Activated naive CD4-positive, alpha-beta T cell treated with anti-CD3 and anti-CD28 coated beads, Interleukin-2, amount 50 U/mL, for 72 hours (primary cell): ENCODE measurements at places on chromosomes 7 and 10.
A peak's percentile ranks its signal among the peaks of the same experiment; 100 is the strongest.

GRCh38 chr10:11397980-11398580, 213.4 kb downstream of the USP6NL start:
- no peak for DNase-seq

DNA sequence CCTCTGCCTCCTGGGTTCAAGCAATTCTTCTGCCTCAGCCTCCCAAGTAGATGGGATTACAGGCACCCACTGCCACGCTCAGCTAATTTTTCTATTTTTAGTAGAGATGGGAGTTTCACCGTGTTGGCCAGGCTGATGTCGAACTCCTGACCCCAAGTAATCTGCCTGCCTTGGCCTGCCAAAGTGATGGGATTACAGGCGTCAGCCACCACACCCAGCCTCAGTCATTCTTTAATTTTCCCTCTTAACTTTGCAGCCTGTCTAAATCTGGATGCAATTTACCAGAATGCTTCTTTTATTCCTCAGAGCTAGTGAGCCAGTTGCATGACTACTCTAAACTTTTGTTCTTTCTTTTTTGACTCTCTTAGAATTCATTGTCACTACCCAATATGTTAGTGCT, 90.5 kb upstream of the CSTF2T start:
- no peak for DNase-seq

DNA sequence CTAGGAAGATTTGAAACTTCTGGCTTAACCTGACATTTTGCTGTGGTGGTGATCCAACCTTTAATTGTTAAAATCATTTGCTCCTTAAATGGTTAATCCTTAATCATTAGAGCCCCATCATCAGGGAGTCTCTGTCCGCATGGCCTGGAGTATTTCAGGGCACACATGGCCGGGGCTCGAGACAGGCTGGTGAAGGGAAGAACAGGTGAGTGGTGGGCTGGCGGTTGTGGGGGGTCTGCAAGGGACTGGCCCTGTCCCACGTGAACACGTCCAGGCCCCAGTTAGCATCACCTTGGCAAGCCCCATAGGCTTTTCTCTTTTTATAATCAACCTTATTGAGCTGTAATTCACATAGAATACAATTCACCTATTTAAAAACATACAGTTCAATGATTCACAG, 109.5 kb downstream of the DNAJB6 start:
- no peak for DNase-seq

DNA sequence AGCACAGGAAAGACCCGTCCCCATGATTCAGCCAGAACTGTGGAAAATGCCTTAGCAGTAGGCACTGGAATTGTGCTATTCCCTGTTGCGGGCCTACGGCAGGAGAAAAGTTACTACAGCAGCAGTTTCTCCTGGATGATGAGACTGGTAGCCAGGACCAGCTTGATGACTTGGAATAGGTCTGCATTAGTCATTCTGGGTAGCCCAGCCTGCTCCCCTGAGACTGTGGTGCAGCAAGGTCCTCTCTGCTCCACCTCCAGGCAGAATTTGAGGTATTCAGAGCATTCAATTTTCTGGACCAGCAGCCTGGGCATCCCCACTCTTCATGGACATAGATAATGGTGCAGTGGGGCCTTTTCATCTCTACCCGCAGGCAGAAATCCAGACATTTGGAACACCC, 490.0 kb downstream of the SH2D4B start:
- DNase-seq = no peak

- no peak for DNase-seq
Observed at GRCh38 chr7:118306771-118307170, 82.3 kb downstream of the ANKRD7 start.

DNA sequence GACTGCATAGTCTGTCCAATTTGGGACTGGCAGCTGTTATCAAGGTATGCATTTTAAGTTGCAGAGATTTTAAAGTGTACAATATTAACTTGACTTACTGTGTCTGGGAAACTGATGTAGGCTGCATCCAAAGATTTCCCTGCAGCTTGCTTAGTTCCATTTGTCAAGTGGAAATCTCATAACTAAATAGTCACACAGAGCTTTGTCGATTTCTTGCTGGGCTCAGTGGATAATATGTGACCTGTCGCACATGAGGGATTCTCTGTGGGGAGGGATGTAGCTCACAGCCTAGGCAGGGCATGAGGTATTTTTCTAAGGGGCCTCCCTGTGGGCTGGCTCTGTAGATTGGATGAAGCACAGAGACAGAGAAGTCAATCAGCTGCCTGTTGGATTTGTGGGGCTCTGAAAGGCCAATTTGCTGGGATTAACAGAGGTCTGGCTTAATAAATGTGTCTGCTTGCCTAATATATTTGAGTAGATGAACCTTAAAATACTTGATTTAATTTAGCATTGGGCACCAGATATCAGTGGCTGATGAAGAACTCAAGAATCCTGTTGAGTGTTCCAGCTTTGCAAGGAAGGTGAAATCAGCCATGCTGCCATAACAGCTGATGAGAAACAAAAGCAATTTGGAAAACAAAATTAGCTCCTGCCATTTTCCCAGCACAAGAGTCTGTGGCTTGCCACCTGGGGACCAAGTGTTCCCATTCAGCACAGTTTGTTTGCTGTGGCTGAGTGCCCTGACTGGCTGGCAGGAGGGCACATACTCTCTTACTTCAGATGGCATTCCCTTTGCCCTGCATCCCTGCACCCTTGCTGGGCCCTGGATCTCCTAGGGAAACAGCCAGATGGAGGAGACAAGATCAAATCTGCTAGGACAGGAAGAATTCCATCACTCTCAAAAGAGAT, 598.5 kb downstream of the SORCS3 start:
- DNase-seq = no peak

DNA sequence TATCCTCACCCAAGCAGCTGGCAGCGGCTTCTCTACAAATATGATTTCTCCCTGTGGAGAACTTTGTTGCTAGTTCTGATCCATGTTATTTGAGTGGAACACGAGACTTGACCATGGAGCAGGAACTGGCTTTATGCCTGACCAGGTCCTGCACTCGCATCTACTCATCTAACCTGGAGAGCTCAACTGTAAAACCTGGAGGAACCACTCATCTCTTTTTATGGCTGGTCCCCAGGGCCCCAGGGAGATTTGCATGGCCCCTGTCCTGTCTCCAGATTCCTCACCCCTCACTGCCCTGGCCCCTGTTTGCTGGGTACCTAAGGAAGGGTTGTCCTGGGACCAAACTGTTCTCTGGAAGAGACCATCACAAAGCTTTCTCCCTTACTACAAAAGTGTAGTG, 16.0 kb downstream of the TCAF1 start:
- peak; percentile 34 for DNase-seq

- DNase-seq = no peak
Observed at GRCh38 chr7:151539088-151539671, 19.5 kb upstream of the RHEB start.

- DNase-seq = no peak
Observed at GRCh38 chr10:25068152-25069058, 52.0 kb downstream of the THNSL1 start.

DNA sequence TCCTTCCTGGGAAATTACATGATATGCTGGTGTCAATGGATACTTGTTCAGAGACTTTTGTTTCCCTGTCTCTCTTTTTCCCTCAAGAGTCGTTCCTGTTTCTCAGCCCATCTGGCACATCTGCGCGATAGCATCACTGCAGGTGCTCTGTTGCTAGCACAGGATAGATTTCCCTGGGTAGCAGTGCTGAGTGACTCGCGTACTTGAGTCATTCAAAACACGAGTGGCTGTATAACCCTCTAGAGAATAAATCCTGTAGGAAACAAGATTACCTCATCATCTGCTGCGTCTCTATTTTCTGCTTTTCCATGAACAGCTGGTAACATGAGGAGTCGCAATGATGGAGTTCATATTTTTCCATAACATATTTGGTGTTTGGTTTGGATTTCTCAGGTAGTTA, 452.0 kb upstream of the FZD8 start:
- DNase-seq = no peak

GRCh38 chr10:35020481-35020880, 69.7 kb downstream of the CUL2 start:
- DNase-seq = no peak

GRCh38 chr10:89085153-89085552, 94.6 kb downstream of the FAS start:
- DNase-seq = no peak

DNA sequence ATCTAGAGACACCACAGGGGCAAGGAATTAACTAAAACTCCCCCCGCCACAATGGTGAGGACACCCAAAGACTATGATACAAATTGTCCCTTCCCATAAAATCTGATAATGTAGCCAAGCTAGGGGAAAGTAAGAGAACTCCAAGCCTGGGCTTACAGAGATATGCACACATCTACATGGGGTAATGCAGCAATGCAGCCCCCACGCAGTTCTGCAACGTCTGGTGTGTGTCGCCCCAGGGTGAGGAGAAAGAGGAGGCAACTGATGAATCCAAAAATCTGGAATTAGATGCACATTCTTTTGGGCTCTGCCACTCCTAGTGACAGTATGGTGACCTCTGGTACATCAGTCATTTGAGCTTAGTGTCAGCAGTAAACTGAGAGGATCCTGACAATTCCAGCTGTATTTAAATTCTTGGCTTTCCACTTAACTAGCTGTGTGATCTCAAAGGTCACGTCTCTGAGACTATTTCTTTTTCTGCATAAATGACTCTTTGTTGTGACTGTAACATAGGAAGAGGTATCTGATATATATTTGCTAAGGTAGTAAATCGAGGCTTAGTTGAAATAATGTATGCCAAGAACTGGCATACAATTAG, 51.5 kb downstream of the PIP4K2A start:
- no peak for DNase-seq
